CD4-positive, CD25-positive, alpha-beta regulatory T cell (primary cell): ENCODE measurements at places on chromosomes 4 and X. TPM values are rescaled to one million over a fixed set of nuclear protein-coding genes. Genes with fewer than 3 reads are reported as not detected.

CCKAR gene
- total RNA-seq, result not detected

FAM133A gene
- not detected for total RNA-seq

STBD1 gene
- total RNA-seq, result 0.47 TPM

NPY2R gene
- total RNA-seq, result not detected

BEX4 gene
- total RNA-seq, result 32.0 TPM

GAGE12J gene
- not detected for total RNA-seq

DNA sequence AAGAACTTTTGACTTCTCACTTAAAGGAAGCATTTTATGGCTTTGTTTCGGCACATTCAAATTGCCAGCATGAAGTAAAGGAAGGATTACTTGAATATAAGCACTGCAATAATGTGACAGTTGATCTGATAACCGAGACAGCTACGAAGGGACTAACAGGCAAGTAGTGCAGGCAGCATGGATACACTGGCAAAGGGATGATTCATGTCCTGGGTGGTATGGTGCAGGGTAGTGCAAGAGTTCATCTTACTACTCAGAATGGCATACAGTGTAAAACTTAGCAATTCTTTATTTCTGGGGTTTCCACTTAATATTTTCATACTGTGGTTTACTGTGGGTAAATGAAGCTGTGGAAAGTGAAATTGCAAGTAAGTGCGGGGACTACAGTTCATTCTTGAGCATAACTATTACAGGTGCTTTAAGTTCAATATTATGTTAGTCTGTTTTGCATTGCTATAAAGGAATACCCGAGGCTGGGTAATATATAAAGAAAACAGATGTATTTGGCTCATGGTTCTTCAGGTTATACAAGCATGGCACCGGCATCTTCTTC, 611.8 kb downstream of the SPOCK3 start:
- DNase-seq, result no peak

DNA sequence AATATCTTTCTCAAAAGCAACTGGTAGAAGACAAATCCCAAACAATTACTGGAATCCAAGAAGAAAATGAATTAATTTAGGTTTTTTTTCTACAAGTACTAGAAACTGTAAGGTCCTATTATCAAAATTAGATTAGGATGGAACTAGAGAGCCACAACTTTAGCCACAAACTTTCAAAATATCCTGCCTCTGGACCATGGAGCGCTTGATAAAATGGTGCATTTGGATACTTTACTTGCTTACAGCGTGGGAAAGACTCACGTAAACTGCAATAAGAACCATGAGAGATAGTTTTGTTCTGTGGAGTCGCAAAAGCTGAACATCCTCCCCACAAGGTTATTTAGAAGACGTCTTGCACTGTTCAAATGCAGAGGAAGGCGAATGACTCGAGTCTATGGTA, at the start of gene DCAF8L2:
Gene DCAF8L2, plus strand, starts transcription at position 301 of the 400 bp plus-strand sequence. CDS start 156,552 bp downstream, outside the sequence.
- DNase-seq, result no peak

GRCh38 chr4:94363136-94363655, 20.6 kb upstream of the HPGDS start:
- no peak for DNase-seq

DNA sequence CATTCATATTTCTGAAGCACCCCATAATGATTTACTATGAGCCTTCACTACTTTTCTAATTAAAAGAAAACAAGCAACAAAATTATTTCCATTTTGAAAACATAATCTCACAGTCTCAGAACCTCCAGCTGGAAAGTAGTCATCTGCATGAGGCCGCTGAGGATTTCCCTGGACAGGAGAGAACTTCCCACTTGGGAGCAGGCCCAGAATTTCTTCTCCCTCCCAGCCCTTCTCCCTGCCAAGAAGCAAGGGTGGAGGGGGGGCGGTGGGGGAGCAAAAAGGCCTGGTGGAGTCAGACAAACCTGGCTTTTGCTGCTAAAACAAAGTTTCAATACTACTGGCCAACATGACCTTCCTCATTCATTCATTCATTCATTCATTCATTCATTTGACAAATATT, 167.3 kb downstream of the PJA1 start:
- no peak for DNase-seq

DNA sequence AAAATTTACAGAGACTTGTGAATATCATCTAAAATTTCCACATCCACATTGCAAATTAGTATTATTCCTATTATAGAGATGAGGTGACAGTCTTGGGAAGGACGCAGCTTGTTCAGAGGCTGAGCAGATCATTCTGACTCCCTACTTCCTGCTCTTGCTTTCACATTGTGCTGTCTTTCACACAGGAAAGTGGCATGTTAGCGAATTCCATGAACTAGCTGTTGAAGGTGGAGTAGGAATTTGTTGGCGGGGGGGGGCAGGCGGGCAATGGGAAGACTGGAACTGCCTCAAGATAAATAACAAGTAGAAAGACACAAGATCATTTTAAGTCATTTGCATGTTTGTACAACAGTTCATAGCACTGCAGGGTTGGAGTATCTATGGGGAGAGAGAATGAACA, 2.3 kb downstream of the PF4V1 start:
- DNase-seq, result no peak

DNA sequence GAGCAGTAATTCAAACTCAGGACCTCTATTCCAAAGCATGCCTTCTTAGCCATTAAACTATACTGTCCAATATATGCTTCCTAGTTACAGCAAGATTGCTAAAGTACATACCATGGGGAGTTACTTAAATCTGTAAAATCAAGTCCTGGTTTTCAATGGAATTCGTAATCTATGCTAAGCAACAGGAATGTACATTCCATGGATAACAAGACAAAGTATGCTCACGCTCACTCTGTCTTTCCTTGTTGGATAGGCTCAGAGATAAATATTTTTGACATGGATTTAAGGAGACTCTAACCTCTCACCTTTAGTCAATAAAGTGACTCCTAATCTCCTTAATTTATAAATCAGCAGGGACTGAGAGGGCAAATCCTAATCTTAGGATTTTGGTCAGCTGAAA, 47.3 kb upstream of the STK26 start:
- no peak for DNase-seq

- DNase-seq, result no peak
Measured at GRCh38 chr4:2062808-2063524, 3.8 kb downstream of the NAT8L start.

- DNase-seq, result no peak
Measured at GRCh38 chrX:129581904-129582303, 41.8 kb downstream of the OCRL start.

DNA sequence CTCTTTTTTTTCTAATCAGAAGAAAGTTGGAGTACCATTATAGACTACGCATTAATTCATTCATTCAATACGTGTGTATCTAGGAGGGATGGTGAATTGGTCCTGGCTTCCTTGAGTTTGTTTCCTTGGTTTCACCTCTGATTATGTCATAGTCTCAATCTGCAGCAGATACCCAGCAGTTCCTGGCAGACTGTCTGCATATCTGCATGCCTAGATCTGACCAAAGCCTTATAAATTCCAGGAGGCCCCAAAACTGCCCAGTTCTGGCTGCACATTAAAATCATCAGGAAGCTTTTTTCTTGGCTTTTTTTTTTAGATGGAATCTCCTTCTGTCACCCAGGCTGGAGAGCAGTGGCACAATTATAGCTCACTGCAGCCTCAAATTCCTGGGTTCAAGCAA, 27.2 kb upstream of the SLC34A2 start:
- no peak for DNase-seq

DNA sequence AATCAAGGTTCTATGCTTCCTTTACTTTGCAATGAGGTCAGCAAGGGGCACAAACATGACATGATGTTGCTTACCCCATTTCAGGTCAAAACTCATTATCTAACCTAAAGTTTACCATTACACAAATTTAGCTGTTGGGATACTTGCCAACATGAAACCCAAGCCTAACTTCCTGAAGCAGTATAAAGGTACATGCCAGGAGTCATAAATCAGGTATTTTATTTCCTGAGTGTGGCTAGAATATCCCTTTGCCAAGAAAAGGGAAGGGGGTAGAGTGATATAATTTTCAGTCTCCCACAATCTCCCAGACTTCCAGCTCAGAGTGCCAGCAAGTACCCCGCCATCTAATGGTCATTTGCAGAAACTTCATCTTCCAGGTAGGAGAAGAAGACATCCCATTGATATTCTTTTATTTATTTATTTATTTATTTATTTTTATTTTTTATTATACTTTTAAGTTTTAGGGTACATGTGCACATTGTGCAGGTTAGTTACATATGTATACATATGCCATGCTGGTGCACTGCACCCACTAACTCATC, 136.6 kb downstream of the NEXMIF start:
- no peak for DNase-seq

DNA sequence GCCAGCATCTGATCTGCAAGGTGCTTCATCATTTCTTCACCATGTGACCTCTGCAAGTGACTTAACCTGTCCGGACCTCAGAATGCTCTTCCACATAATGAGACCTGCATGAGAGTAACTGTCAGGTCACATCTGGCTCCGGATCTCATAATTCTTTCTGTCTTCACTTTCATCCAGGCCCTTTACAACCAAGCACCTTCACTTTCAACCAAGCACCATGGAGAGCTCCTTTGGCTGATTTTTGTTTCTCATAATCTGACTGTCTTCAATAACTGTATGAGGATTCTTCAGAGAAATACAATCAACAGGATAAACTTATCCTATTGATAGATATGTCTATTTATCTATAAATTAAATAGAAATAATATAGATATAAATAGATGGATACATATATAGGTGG, 148.1 kb downstream of the VCX3A start:
- no peak for DNase-seq

DNA sequence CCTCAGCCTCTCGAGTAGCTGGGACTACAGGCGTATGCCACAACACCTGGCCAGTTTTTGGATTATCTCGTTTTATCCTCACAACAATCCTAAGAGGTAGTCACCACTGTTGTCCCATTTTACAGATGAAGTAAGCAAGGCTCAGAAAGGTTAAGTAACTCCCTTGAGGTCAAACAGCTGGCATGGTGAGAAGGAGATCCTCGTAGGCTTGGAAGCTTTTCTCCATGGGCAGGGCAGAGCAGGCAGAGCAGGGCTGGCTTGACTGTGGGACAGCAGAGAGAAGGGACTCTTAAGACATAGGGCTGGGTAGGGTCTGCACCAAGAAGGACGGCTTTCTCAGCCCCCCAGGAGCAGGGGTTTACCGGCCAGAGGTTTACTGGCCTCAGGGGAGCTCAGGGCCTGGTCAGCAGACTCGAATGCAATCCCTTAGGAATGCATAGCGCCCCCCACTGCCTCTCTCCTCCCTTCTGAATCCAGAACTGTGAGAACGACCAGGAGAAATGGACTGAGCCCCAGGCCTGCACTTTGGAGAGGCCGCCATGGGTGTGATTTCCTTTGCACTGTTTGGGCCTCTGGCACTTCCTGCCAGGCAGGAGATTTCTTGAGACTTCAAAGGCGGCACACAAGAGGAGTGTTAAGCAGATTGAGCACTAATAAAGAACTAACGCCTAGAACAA, 14.0 kb upstream of the CDKN2AIP start:
- no peak for DNase-seq

DNA sequence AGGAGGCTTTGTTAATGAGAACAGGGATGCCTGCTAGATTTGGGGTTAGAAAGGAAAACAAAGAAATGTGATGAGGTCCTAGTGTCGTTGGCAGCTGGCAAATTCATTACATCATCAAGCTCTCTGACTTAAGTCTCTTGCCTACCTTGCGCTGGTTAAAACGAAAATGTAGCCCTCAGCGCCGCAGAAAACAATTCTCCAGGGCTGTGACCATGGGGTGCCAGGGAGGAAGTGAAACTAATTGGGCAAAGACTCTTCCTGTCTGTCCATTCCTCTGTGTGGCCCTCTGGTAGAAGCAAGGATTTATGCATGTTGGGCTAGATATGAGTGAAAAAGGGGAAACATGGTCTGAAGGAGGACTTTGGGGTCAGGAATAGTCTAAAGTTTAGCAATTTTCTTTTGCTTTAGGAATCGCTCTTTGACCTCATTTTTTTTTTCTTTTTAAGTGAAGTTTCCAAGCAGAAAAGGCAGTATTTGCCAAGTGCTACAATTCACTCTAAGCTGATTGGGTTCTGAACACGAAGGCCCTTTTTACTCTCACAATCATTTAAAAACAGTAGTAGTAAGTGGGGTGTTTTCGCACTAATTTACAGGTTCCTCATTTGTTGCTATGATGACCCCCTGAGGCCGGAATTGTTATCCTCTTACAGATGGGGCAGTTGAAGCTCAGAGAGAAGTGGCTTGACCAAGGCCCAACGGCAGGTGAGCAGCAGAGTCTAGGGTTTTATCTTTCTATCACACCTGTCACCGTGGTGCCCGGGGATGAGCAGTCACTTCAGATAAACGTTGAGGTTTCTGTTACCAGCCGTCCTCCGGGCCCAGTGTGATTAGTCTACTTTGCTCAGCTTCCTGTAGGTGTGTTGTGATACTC, 27.3 kb upstream of the CHRNA9 start:
- peak; percentile 92 for DNase-seq

DNA sequence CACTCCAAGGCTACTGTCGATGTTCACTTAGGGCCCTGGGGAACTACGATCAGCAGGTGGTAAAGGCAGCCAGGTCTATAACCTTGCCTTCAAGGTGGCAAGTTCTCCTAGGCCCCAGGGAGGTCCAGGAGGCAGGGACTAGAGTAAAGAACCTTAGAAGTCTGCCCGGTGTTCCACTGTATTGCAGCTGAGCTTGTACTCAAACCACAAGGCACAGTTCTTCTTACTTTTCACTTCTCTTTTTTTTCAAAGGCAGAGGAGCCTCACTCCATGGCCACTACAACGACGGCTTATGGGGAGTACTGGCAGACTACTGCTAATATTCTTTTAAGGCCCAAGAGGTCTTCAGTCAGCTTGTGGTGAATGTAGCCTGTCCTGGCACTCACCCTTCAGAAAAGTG, 78.8 kb upstream of the GPR174 start:
- DNase-seq, result no peak

GRCh38 chrX:65407157-65407626, 127.4 kb downstream of the LAS1L start:
- no peak for DNase-seq
